Ovary (tissue), 10 donors: ENCODE measurements at places on chromosomes 7 and 10. TPM values are rescaled to one million over a fixed set of nuclear protein-coding genes. Genes with fewer than 3 reads are reported as not detected.

DNA sequence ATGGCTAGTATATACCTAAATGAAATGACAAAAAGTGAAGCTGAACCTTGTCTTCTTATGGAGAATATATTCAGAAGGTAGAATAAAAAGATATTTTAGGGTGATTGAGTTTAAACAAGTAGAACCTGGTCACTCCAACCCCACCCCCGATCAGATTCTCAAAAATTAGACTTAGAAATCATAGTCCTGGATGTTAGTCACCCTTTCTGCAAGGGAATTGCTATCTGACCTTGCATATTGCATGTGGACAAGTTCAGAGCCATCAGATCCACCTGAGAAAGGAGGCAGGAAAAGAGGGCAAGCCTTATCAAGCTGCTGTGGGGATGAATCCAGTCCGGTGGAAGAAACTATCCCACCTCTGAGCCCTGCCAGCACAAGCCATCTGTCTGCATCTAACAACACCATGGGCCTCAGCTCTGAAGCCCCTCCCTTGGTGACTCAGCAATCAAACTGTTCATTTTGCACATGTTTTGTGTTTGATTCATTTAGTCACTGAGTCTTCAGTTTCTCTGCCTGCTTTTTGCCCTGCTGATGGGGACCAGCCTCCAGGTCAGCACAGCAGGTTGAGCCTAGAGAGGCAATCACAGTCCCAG is 727.3 kb downstream of the AUTS2 start:
- H3K36me3 ChIP-seq, result no peaks in the 10 kb centered on the region
- DNase-seq, result no peak
- no peaks in the 10 kb centered on the region for H3K4me1 ChIP-seq
- H3K4me3 ChIP-seq, result no peak overlapping the region

WEE2 gene
- 0.27 TPM for total RNA-seq

- no peak for DNase-seq
- H3K27ac ChIP-seq, result no peak overlapping the region
- H3K4me1 ChIP-seq, result no peaks in the 10 kb centered on the region
- no peaks in the 10 kb centered on the region for H3K27me3 ChIP-seq
Measured at GRCh38 chr10:123496996-123497660, 169.0 kb upstream of the GPR26 start.

- H3K4me3 ChIP-seq, result no peak overlapping the region
- H3K4me1 ChIP-seq, result peaks cover 9% of the 10 kb centered on the region
- peak overlapping the region; percentile 53 for H3K27ac ChIP-seq
- no peaks in the 10 kb centered on the region for H3K36me3 ChIP-seq
- no peaks in the 10 kb centered on the region for H3K27me3 ChIP-seq
- no peak for DNase-seq
Measured at GRCh38 chr10:114632869-114633715, 25.0 kb downstream of the ABLIM1 start.

DNA sequence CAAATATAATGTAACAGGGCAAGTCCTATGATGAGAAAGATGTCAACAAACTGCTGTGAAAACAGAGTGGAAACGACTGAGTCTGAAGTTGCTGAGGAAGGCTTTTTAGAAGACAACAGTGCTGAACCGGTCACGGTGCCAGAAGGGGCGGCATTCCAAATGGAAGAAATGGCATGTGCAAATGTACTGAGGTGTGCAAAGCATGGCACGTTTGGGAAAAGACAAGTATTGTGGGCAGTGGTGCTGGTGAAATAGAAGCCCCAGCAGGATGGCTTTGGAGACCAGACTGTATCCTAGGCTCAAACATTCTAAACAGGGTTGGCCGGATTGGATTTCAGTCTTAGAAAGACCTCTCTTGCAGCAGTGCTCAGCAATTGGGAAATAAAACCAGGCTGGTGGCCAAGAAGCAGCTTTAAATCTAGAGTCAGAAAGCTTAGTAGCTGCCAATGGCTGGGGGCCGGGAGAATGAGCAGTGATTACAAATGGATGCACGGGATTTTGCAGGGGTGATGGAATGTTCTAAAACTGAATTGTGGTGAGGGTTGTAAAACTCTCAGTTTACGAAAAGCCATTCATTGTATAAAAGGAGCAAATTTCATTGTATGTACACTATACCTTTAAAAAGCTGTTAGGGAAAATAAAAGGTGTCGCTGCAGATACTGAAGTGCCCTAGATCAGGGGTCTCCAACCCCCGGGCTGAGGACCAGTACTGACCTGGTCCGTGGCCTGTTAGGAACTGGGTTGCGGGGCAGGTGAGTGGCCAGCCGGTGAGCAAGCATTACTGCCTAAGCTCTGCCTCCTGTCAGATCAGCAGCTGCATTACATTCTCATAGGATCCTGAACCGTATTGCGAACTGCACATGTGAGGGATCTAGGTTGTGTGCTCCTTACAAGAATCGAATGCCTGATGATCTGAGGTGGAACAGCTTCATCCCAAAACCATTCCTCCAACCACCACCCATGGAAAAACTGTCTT is 141.6 kb downstream of the HIBADH start:
- no peaks in the 10 kb centered on the region for H3K27me3 ChIP-seq
- no peak overlapping the region for H3K27ac ChIP-seq
- no peaks in the 10 kb centered on the region for H3K36me3 ChIP-seq
- H3K4me3 ChIP-seq, result no peak overlapping the region
- no peaks in the 10 kb centered on the region for H3K4me1 ChIP-seq

PTN gene
- 4.3 TPM for total RNA-seq

DNA sequence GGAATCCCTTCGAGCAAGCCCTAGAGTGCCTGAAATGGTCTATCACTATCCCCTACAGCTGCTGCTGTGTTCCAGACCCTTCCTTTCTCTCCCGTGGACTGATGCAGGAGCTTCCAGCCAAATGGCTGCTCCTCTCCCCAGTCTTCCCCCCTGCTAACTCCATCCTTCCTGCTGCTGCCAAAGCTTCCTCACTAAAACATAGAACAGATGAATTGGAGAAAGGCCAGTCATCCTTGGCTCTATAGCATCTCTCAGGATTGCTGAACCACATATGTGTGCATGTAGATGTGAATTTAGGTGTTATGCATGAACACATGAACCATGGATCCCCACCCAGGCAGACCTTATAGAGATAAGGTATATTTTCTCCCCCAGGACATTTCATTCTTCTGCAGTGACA is 60.7 kb downstream of the GPR26 start:
- no peaks in the 10 kb centered on the region for H3K4me1 ChIP-seq
- H3K4me3 ChIP-seq, result no peak overlapping the region
- H3K27ac ChIP-seq, result no peak overlapping the region
- no peaks in the 10 kb centered on the region for H3K27me3 ChIP-seq

DNA sequence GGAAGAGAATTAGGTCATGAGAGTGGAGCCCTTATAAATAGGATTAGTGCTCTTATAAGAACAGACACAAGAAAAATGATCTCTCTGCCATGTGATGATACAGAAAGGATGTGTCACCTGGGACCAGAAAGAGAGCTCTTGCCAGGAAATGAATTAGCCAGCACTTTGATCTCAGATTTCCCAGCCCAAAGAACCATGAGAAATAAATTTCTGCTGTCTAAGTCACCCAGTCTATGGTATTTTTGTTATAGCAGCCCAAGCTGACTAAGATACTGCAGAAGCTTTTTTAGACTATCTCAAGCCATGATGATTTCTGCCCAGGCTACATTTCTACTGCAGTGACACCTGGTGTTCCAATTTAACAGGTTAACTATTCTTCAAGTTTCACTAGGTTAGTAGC is 84.8 kb downstream of the RSU1 start:
- no peak for DNase-seq
- H3K4me1 ChIP-seq, result no peaks in the 10 kb centered on the region
- no peaks in the 10 kb centered on the region for H3K27me3 ChIP-seq
- H3K27ac ChIP-seq, result no peak overlapping the region
- H3K36me3 ChIP-seq, result no peaks in the 10 kb centered on the region
